ENCODE measurements at places on chromosomes 7 and 10.
A peak's percentile ranks its signal among the peaks of the same experiment; 100 is the strongest.

DNA sequence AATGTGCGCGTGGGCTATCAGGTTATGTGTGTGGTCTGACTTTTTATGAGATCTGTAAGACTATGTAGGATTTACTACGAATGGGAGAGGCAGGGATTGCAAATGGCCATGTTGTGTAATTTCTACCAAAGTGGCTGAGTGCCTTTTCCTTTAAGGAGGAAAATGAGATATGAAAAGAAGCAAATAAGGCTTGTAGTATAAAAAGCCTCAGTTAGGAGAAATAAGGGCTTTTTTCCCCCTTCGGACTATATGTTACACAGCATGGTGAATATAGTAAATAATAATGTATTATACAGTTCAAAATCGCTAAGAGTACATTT lies 447 bp upstream of the GPAM start:
- no peak for DNase-seq

GRCh38 chr7:50376056-50376820 lies 71.7 kb downstream of the IKZF1 start:
- DNase-seq: no peak

GRCh38 chr10:30365278-30365677 lies 16.2 kb upstream of the MTPAP start:
- no peak for DNase-seq

- no peak for DNase-seq
Observed at GRCh38 chr7:15043931-15044330, 141.4 kb upstream of the DGKB start.

DNA sequence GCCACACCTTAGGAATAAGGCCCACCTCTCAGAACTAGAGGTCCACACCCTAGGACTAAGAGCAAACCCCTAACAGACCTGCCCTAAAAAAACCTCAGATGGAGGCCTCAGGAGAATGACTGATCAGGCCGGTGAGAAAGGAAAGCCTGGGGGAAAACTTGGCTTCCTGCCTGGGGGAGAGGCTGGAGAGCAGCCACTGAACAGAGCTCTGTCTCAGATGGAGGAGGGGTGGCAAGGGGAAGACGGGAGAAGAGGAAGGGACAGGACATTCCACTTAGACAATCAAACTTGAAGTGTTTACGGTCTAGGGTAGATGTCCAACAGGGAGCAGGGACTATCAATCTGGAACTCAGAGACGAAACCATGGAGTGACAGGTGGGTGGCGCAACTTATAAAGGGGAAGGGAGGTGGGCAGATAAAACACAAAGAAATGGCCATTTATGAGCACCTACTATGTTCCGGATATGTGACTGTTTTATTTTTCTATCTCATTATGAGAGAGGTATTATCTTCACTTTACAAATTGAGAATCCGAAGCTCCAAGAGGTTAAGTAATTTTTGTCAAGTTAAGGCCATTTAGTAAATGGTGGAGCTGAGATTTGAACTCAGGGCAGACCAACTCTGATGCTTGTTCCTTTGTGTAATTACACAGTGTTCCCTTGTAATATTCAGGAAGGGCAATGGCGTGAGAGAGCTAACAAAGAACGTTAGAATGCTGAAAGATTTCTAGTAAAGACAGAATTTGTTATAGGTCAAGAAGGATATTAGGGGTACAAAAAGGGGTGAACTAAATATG lies 82.6 kb downstream of the DNMBP start:
- no peak for DNase-seq

- DNase-seq: no peak
Observed at GRCh38 chr7:148986742-148987009, 41.6 kb downstream of the PDIA4 start.

- peak; percentile 26 for DNase-seq
Observed at GRCh38 chr10:19772972-19773371, 43.3 kb upstream of the PLXDC2 start.

- DNase-seq: no peak
Observed at GRCh38 chr10:95788830-95789229, 32.9 kb downstream of the ENTPD1 start.

DNA sequence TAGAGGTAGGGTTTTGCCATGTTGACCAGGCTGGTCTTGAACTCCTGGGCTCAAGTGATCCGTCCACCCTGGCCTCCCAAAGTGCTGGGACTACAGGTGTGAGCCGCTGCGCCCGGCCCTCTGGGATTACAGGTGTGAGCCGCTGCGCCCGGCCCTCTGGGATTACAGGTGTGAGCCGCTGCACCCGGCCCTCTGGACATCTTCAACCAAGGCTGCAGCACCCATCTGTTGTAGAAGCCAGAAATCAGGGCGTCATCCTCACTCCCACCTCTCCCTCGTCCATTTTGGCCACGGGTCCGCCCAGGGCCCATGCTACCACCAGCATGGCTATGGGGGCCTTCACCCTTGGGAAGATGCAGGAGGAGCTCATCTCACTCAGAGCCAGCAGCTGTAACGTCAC lies 38.5 kb upstream of the EBF3 start:
- DNase-seq: no peak

DNA sequence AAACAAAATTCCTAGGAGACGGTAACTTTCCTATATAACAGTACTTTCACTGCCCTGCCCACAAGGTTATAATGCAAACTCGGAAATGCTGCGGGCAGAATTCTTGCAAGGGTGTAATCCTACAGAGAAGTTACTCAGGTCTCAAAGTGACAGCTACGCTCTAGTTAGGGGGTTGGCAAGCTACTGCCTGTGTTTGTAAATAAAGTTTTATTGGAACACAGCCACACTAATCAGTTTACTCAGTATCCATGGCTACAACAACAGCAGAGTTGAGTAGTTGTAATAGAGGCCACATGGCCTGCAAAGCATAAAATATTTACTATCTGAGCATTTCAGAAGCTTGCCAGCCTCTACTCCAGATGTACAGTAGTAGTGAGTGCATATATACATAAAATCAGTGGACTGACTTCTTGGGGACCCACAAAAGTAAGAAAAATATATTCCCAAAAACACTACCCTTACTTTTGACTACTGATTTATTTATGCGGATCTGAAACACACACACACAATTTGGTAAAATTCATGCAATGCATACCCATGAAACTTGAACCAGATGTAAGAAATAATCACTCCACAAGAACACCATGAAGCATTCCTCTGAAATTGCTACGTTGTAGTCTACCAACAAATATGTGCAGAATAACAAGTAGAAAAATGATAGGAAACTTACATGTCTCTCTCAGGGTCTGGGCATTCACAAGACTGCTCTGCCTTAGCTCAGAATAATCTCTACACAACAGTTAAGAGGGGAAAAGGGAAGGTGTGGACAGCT lies 53.0 kb downstream of the SMURF1 start:
- DNase-seq: no peak

- DNase-seq: no peak
Observed at GRCh38 chr10:125815764-125816163, 7.3 kb downstream of the UROS start.

GRCh38 chr10:69480068-69480412 lies 28.8 kb downstream of the TSPAN15 start:
- DNase-seq: peak; percentile 27

- peak; percentile 77 for DNase-seq
Observed at GRCh38 chr10:123463181-123463580, 203.0 kb upstream of the GPR26 start.

GRCh38 chr7:51823437-51823836 lies 506.8 kb upstream of the COBL start:
- DNase-seq: no peak

GRCh38 chr7:44617225-44617890 lies 10.9 kb downstream of the OGDH start:
- no peak for DNase-seq

- no peak for DNase-seq
Observed at GRCh38 chr7:17181482-17181881, 117.0 kb upstream of the AHR start.

DNA sequence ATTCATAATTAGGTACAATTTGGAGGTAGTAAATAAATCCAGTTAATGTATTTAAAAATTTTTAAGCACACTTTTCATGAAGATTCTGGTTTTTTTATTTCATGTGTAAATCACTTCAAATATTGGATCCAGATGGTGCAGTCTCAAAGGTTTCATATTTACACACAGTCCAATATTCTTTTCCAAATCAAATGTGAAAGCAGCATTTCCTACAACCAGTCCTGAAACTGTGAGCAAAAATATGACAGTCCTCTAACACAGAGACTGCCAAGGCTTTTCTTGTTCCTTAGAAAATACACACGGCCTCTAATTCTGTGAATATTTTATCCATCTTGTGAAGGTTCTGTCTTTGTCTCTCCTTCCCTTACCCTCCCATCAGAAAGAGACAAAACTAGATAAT lies 645.9 kb downstream of the ARL4A start:
- DNase-seq: no peak

GRCh38 chr10:43210556-43210955 lies 56.3 kb downstream of the RASGEF1A start:
- DNase-seq: no peak

DNA sequence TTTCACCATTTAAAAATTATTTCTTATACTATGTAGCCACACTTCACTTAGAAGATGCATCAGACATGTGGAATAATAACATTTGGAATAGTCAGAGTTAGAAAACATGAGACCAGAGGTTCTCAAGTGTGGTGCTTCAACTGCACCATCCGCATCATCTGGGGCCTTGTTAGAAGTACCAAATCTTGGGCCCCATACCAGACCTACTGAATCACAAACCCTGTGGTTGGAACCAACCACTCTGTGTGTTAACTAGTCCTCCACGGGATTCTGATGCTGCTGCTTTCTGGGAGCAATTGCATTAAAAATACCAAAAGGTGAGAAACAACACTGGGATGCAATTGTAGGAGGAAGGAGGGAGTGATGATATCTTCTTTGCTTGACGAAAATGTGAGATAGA lies 125.2 kb downstream of the GNAT3 start:
- no peak for DNase-seq

DNA sequence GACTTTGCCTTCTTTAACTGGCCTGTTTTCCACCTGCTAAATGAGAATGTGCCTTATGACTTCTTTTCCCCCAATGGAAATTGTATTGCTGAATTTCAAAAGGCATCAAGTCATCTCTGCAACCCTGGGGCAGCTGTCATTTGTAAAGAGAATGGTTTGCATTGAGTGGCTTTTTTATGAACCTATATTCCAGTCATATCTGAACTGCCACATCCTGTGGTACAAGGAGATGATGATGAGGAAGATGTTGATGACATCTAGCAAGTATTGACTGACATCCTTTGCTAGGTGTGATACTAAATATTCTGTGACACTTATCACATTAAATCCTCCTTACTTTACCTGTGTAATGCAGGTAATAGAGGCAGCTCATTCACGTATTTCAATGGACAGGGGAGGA lies 88.3 kb upstream of the KIAA1217 start:
- no peak for DNase-seq

DNA sequence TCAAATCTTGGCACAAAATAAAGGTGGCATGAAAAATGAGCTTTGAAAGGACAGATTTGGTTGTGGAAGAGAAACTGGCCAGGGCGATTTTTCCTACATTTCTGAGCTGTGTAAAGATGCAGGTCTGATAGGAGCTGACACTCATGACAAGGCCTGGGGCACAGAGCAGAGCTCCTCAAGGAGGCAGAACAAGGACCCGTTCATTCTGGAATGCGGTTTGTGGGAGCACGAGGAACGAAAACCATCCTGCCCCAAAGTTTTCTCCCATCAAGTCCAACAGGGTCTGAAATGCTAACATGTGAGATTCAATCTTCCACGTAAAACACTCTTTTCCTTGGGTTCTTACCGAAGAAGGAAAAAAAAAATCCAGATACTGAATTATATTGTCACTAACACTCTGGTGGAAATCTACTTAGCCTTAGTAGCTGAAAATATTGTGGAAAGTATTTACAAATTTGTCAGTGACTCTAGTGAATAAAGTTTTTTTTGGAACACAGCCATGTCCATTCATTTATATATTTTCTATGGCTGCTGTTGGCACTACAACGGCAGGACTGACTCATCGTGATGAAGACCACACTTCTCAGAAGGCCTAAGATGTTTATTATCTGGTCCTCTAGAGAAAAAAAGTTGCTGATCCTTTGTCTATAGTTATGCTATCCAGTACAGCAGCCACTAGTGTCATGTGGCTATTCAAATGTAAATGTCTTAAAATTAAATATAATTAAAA lies 215.7 kb downstream of the BAMBI start:
- DNase-seq: no peak

- DNase-seq: no peak
Observed at GRCh38 chr10:101776161-101776817, 375 bp upstream of the FGF8 start.

DNA sequence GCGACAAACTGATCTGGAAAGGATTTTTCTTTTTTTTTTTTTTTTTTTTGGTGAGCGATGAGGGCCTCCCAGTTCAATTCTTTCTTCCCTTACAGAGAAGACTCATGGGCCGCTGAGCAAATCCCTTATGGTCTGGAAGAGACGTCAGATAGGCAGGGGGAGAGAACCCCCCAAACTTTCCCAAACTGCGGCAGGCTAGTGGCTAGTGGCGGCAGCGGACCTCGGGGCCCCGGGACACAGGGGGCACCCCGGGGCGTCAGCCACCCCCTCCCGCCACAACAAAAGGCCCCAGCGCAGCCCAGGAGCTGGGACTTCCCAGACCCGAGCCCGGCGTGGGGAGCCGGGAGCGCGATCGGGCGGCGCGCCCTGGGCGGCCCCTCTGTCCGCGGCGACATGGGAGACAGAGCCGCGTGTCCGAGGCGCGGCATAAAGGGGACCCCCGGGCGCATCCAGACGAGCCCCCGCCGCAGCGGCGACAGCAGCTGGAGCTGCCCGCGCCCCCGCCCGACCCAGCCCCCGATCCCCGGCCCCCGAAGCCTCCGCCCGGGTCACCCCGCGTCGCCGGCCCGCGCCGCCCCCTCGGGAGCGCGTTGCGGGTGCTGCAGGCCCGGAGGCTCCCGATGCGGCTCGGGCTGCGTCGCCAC lies 755 bp downstream of the FAM171A1 start:
- DNase-seq: no peak

DNA sequence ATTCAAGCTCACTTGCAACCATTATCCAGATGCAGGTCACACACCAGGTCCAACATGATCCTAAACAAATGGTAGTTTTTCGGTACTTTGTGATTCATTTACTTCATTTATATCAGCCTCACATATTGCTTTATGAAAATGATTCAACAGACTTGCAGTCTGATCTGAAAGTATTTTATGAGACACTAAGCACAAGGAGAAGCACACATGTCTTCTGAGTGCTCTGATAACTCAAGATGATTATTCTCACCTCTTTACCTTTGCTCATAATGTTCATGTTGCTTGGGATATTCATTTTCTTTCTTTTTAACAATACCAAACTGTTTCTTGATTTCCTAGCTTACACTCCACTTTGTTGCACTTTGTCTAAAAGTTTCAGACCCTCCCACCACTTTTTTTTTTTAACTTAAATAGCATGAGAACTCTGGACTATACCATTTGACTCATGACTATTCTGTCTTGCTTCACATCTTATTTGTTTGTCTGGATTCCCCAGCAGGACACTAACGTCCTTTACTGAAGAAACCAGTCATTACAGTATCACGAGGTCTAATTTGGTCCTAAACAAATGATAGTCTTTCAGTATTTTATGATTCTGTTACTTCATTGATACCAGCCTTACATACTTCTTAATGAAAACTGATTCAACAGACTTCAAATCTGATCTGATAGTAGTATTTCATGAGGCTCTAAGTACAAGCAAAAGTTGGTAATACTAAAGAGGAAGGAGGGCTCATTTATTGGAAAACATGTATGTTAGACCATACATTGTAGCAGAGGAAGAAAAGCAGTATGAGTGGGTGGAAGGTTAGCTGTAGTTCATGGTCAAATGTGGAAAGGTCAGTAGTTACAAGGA lies 171.8 kb upstream of the AHR start:
- peak; percentile 63 for DNase-seq

All from inflammatory macrophage (primary cell).